Thoracic aorta (tissue), 2 donors: ENCODE measurements at places on chromosomes 6 and 20.

DNA sequence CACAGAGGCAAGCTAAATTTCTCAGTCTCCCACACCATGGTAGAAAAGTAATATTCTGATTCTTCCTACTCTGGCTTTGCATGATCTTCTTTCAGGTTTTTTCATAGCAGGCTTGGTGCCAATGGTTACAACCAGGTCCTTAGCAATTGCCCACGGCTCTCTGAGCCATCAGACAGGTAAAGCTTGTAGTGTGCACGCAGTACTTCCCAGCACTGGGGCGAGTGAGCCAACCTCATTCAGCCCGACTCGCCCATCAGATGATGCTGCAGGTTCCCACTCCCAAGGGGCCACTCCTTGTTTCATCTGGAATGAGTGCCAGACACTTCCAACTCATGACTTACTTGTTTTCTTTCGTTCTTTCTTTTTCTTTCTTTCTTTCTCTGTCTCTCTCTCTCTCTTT lies 78.3 kb downstream of the PERP start:
- DNase-seq, result no peak

DNA sequence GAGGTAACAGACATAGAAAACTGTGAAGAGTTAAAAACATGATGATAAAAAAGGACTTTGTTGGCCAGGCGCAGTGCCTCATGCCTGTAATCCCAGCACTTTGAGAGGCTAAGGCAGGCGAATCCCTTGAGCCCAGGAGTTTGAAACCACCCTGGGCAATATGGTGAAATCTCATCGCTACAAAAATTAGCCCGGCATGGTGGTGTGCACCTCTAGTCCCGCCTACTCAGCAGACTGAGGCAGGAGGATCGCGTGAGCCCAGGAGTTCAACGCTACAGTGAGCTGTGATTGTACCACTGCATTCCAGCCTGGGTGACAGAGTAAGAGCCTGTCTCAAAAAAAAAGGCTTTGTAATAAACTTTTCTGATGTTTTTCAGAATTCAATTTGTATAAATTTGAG lies 60.1 kb downstream of the GFOD1 start:
- DNase-seq, result no peak

GRCh38 chr6:150698391-150698790 lies 98.7 kb downstream of the PLEKHG1 start:
- no peak for DNase-seq

GRCh38 chr20:41470362-41471095 lies 103.9 kb upstream of the EMILIN3 start:
- no peak for DNase-seq

DNA sequence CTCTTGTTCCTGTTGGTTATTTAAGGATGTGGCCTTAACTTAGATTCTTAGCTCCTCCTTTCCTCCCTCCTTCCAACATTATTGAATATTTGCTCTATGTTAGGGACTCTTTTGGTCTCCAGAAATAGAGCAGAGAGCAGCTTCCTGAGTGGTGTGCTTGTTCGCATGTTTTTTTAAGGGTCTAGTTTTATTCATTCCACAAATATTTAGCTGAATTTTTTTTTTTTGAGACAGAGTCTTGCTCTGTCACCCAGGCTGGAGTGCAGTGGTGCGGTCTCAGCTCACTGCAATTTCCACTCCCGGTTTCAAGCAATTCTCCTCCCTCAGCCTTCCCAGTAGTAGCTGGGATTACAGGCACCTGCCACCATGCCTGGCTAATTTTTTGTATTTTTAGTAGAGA lies 169.2 kb downstream of the ZFAND3 start:
- DNase-seq, result no peak

GRCh38 chr6:3471286-3471685 lies 14.4 kb upstream of the SLC22A23 start:
- no peak for DNase-seq

DNA sequence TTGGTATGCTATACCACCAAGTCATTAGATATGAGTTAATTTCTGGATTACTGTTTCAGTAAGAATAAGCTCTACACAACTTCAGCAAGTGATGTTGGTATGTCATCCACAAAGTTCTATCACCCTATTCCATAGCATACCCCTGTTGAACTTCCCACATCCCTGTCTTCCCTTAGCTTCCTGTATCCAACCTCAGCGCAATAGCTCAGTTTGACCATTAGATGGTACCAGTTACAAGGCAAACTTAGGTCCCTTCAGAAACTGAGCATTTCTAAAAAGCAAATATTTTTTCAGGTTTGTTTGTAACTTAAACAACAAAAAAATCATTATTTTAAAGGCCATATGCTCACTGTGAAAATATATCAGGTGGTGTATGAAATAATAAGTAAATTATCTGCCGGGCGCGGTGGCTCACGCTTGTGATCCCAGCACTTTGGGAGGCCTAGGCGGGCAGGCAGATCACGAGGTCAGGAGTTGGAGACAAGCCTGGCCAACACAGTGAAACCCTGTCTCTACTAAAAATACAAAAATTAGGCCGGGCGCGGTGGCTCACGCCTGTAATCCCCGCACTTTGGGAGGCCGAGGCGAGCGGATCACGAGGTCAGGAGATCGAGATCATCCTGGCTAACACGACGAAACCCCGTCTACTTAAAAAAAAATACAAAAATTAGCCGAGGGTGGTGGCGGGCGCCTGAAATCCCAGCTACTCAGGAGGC lies 8.8 kb upstream of the MOG start:
- DNase-seq, result no peak

DNA sequence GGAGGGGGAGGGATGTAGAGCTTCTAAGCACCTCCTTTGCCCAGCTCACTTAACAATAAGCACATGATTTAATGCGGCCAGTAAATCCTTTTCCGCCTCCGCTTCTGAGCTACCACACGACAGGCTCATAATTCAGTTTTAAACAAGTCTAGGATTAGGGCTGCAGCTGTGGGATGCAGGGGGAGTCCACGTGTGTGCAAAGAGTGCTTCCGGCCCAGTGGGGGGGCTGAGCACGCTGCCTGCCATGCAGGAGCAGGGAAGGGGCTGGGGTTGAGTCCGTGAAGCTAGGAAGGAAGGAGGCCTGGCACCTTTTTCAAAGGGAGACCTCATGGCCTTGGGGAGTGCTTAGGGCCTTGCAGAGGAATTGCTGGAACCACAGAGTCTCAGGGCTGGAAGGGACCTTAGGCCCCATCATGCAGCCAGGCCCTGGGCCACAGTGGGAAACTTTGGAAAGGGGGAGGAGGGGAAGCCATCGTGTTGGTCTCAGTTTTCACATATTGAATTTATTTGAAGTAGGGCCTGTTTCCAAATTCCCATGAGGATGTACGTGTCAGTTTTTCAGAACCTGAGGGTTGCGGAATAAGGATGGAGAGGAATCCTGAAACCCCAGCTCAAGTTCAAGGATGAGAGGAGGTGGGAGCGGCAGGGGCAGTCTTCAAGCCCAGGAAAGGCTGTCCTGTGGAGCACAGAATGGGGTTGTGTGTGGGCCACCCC lies 96.1 kb downstream of the VEGFA start:
- DNase-seq, result no peak

DNA sequence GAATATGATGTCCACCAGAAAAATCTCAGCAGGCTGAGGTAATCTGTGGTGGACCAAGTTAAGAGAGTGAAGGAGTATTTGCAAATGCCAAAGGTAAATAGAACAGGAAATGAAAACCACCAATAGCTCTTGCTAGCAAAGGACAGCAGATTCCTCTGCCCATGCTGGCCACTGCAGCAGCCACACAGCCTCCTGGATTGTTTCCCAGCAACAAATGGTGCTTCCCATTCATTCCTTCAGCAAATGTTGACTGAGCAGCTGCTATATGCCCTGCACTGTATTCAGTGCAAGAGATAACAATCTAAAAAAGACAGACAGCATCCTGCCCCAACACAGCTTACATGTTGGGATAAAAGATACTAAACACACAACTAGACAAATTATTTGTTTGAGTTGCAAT lies 11.0 kb downstream of the ROS1 start:
- DNase-seq, result no peak

GRCh38 chr6:153574231-153574630 lies 443.1 kb upstream of the RGS17 start:
- no peak for DNase-seq

DNA sequence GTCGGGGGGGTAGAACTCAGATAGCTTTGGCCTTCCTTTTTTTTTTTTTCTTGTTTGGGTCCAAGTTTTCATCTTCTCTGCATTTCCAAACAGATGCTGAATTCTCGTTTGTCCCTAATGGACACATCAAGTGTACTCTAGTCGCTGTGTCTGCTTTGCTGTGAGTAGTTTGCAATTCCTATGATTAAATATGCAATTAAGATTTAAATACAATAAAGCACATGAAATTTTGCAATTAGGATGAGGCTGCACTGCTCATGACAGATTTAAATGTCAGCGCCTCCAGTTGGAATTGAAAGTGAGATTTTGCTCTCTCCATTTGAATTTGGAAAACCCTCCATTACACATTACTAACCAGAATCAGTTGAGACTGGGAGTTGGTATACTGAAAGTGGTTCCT lies 70.4 kb downstream of the PFDN4 start:
- DNase-seq, result no peak

DNA sequence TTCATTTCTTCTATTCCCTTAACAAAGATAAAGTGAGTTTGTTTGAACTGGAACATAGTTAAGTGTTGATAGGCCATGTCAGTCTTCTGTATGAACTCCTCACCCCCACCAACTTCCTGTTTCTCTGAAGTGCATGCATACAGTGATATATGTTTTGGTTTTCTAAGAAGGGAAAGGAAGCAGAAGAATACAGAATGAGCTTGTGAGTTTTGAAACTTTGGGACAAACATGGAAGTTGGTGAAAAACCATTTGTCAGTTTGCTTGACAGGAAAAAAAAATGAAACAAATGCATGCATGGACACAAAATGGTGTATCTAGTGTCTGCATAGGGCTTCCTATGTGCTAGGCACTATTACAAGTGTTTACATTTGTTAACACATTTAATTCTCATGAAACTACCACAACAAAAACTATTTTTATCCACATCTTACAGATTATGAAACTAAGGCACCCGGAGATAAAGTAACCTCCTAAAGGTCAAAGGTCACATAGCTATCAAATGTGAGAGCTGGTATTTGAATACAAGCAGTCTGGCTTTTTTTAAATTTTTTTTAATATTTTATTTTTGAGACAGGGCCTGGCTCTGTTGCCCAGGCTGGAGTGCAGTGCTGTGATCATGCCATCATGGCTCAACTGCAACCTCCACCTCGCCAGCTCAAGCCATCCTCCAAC lies 105.9 kb downstream of the ADGRB3 start:
- DNase-seq, result no peak

- no peak for DNase-seq
Observed at GRCh38 chr20:47676219-47676721, 109.0 kb downstream of the SULF2 start.

DNA sequence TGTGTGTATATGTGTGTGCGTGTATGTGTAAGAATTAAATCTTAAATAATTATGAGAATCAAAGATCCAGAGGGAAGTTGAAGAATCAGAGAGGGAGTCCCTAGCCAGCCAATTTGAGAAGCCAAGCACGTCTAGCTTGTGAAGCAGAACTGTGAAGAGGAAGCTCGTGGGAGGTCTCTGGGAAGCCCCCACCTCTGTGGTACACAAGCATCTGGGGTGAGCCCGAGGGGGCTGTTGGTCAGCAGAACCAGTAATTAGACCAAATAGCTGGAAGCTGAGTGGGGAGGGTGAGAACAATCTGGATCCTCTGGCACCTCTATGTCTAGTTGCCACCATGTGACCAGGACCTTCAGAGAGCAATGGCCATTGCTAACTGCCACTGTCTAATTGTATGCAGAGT lies 310.0 kb upstream of the PRND start:
- DNase-seq, result no peak

DNA sequence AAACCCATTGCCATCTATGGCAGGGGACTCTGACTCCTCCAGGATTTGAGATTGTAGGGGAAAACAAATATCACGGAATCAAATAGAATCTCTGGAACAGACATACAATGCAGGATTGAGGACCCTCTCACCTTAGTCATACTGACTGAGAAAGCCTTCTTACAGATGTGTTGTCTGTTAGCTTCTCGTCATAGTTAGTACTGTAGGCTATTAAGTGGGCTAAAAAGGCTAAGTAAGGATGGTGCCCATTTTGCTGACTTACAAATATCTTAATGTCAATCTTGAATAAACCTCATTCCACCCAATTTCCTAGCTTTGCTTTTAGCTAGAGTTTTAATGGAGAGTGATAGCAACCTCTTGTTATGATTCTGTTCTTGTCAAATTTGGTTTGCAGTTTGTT lies 352.4 kb downstream of the QKI start:
- DNase-seq, result no peak

- no peak for DNase-seq
Observed at GRCh38 chr20:39136798-39137197, 174.7 kb downstream of the DHX35 start.

DNA sequence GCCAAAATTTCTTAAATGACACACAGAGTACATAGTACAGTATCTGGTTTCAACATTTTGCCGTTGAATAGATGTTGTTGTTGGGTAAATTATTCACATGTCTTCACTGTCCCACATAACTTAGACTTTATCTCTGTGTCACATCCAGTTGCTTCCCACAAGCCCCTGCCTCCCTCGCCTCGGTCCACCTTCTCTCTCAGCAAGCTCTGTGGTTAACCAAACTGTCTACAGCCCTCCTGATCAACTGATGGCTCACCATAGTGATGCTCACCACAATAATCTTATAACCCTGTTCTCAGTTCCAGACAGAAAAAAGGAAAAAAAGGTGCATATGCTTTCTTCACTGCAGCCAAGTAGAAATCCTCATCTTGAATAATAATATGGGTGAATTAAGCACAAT lies 23.0 kb downstream of the IL17F start:
- DNase-seq, result no peak

DNA sequence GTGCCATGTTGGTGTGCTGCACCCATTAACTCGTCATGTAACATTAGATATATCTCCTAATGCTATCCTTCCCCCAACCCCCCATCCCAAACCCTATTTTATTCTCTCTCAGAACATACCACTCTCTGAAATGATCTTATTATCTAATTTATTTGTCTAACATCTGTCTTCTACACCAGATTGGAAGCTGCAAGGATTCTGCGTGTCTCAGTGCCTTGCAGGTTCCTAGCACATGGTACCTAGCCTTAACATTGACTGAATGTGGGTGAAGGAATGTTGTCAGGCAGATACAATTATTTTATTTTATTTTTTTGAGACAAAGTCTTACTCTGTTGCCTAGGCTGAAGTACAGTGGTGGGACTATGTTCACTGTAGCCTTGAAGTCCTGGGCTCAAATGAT lies 124.9 kb downstream of the BCAS1 start:
- DNase-seq, result no peak

- no peak for DNase-seq
Observed at GRCh38 chr6:105321728-105322127, 81.2 kb downstream of the PREP start.

GRCh38 chr6:108844135-108844534 lies 4.1 kb upstream of the ARMC2 start:
- DNase-seq, result no peak

DNA sequence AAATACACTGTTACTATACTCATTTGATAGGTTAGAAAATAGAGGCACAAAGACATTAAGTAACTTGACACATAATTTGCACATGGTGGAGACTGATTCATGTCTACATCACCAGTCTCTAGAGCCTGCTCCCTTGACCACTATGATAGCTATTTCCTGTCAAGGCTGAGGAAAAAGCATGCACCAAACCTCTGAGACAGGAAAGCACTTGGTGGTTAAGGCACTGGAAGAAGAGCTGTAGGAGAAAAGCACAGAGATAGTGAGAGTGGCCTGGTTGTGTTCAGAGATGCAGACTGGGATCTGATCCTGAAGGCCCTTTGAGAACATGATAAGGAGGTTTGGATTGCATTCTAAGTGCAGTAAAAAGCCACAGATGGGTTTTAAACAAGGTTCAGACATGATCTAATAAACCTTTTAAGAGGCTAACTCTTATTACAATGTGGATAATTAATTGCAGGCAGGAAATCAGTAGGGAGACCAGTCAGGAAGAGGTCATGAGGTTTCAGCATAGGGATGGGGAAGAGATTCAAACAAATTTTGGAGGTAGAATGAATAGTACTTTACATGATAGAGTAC lies 168.9 kb downstream of the PHF3 start:
- DNase-seq, result no peak
